ENCODE measurements at places on chromosomes 5 and 9. TPM values are rescaled to one million over a fixed set of nuclear protein-coding genes. Genes with fewer than 3 reads are reported as not detected.

DNA sequence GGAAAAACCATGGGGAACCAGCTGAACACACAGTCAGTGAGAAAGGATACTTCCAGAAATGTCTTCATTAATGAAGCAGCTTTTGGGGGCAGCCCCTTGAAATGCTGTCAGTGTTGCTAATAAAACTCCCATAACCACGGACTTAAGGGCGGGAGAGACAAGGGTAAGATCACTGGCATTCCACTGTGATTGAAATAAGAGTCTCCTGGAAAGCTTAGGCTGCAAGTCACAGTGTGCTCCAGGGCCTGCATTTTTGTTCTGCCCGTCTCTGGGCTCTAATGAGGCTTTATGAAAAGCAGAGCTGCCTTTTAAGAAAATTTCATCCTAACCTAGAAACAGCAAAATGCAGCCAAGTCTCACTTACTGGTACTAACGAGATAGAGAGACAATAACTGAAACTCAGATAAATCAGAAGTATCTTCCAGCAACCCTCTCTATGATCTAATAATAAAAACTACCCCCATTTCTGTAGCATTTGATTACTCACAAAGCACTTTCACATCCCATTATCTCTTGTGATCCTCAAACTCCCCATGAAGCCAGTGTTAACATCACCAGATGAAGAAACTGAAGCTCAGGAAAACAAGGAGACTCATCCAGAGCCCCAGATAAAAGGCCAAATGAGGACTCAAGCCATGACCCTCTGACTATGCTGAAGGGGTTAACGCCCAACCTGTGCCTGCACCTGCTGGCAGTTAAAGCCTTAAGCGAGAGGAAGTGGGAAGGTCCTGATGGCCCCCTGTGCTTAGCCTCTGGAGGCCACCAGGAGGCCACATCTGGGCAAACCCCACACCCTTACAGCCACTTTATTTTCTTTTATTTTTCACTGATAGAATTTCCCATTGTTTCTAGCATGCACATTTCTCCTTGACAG, 37.5 kb downstream of the SPOCK1 start:
- no peak overlapping the region for H3K4me3 ChIP-seq
- no peak overlapping the region for H3K27ac ChIP-seq
- no peaks in the 10 kb centered on the region for H3K4me1 ChIP-seq
- DNase-seq = no peak
- H3K27me3 ChIP-seq = no peaks in the 10 kb centered on the region
- no peaks in the 10 kb centered on the region for H3K36me3 ChIP-seq

DNA sequence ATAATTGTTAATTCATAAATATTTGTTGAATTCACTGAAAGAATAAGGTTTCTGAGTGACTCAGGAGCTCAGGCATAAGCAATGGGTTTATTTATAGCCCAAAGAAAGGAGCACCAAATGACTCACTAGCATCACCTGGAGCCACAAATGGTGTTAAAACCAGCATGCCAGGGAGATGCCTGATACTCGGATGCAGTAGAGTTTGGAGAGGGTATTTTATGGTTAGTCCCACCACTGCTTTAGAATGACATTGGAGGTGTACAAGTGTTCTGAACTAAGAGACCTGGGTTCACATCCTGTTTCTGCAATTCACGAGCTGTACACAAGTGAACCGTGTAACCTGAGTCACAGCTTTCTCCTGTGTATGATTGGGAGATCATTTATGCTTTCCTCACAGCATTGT, 25.2 kb downstream of the CCL28 start:
- no peaks in the 10 kb centered on the region for H3K36me3 ChIP-seq
- no peaks in the 10 kb centered on the region for H3K27me3 ChIP-seq
- H3K4me3 ChIP-seq = no peak overlapping the region
- no peak overlapping the region for H3K27ac ChIP-seq
- DNase-seq = no peak

GRCh38 chr9:134391319-134392231, 65.3 kb downstream of the RXRA start:
- no peaks in the 10 kb centered on the region for H3K36me3 ChIP-seq
- no peak overlapping the region for H3K4me3 ChIP-seq
- peak overlapping the region; percentile 29 for H3K27ac ChIP-seq
- H3K27me3 ChIP-seq = no peaks in the 10 kb centered on the region
- peaks cover 3% of the 10 kb centered on the region for H3K4me1 ChIP-seq
- no peak for DNase-seq

GRCh38 chr9:86097510-86098224, 1.7 kb downstream of the GOLM1 start:
- H3K4me1 ChIP-seq = peaks cover 2% of the 10 kb centered on the region
- H3K36me3 ChIP-seq = no peaks in the 10 kb centered on the region
- no peak overlapping the region for H3K27ac ChIP-seq
- no peak for DNase-seq

Gene ENTPD2
- total RNA-seq = 3.2 TPM
